ENCODE measurements at places on chromosomes 3 and 15.

- no peak for DNase-seq
Observed at GRCh38 chr3:26647078-26647477, 24.5 kb downstream of the LRRC3B start.

DNA sequence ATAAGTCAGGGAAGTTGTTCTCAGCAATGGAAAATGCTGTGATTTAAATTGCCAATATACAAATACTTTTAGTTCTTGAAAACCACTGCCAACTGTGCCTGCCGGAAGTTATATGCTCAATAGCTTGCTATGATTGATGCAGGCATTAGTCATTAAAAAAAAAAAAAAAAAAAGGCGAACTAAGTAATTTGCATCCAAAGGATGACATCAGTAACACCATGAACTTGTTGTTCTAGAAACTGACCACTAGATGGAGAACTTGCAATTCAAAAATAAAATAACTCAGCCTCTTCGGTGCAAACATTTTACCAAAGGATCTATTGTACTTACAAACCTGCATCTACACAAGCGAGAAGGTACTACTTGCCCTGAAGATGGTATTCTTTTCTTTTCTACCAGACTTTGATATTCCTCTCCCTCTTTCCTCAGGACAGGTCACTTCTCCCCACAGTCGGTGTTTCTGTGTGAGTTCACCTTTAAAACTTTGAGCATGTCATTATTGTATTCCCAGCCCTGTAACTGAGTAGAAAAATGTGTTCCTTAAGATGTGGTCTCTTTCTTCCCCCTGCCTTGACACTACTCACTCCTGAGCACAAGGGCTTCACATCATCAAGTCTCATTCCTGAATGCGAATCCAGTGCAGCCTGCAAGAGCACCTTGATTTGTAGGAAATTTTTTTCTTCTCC is 115.0 kb upstream of the VEPH1 start:
- no peak for DNase-seq

- no peak for DNase-seq
Observed at GRCh38 chr15:79657722-79658121, 225.6 kb downstream of the MINAR1 start.

GRCh38 chr15:43796566-43796965 is 3.5 kb downstream of the SERINC4 start:
- DNase-seq = no peak

DNA sequence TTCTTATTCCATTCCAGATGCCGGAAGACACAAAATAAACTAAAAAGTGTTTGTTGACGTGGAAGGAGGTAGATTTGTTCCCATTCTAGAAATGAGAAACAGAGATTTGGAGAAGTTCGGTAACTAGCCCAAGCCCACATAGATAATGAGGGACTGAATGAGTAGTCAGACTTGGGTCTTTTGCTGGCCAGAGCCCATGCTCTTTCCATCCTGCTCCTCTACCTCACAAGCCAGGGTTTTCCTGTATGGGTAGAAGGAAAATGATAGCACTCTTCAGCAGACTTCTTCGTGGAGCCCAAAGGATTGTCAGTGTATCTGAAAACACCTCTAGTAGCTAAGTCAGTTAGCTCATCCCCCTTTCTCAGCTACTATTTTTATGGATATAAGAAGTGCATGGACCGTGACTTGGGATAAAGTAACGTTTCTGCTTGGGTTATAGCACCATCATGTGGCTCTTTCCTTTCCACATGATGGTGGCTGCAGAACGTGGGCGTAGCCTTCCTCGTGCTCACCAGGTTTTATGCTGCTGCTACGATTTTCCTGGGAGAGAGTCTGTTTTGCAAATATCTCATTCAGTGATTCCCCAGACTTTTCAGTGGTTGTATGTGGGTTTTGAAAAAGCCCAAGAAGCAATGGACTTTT is 84.6 kb downstream of the DGKG start:
- DNase-seq = no peak

DNA sequence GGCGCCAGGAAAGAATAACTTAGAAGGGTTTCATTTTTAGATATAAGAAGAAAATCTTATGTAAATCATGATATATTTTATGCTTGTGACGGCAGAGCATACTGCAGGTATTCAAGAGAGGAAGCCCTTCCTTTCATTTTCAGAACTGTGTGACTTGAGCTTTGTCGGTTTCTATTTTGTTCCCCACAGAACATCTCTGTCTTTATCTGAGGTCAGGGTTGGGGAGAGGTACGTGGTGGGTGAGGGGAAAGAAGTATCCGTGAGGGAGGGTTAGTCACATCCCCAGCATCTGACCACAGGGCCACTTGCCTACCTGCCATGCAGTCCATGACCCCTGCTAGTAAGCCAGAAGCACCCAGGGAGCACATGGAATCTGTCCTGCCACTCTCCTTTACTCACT is 126.5 kb downstream of the DGKG start:
- DNase-seq = no peak

GRCh38 chr3:64856106-64856505 is 168.3 kb upstream of the ADAMTS9 start:
- no peak for DNase-seq

- no peak for DNase-seq
Observed at GRCh38 chr3:14740983-14741382, 66.0 kb downstream of the C3orf20 start.

DNA sequence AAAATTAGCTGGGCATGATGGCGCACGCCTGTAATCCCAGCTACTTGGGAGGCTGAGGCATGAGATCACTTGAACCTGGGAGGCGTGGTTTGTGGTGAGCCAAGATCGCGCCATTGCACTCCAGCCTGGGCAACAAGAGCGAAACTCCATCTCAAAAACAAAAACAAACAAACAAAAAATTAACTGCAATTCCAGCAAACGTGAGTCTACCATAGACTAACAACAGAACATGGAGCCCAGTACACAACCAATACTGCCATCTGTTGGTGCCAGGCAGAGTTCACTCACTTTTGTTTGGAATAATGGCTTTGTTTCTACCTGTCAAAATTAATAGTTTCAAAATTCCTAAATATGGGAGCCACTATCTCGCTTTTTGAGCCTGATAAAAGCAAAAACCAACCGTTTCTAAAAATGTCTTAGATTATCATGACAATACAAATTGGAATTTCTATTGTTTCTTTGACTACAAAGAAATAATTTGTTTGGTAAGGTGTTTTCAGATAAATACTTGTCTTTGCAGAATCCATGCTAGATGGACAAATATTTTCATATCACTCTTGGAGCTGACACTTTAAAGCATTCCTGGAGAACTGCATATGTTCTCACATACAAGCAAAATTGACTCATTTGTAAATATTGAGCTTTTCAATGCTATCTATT is 45.0 kb downstream of the GPR176 start:
- DNase-seq = no peak

- no peak for DNase-seq
Observed at GRCh38 chr15:72532991-72533601, 59.0 kb downstream of the ARIH1 start.

GRCh38 chr15:83081256-83082014 is 14.4 kb upstream of the BTBD1 start:
- no peak for DNase-seq

- no peak for DNase-seq
Observed at GRCh38 chr3:72299823-72300222, 514.9 kb upstream of the PROK2 start.

GRCh38 chr15:45637552-45638033 is 2.8 kb downstream of the SQOR start:
- peak; percentile 30 for DNase-seq

GRCh38 chr3:133944641-133945380 is 49.1 kb upstream of the RAB6B start:
- DNase-seq = no peak

- DNase-seq = no peak
Observed at GRCh38 chr3:188761439-188761838, 410.3 kb upstream of the TPRG1 start.

DNA sequence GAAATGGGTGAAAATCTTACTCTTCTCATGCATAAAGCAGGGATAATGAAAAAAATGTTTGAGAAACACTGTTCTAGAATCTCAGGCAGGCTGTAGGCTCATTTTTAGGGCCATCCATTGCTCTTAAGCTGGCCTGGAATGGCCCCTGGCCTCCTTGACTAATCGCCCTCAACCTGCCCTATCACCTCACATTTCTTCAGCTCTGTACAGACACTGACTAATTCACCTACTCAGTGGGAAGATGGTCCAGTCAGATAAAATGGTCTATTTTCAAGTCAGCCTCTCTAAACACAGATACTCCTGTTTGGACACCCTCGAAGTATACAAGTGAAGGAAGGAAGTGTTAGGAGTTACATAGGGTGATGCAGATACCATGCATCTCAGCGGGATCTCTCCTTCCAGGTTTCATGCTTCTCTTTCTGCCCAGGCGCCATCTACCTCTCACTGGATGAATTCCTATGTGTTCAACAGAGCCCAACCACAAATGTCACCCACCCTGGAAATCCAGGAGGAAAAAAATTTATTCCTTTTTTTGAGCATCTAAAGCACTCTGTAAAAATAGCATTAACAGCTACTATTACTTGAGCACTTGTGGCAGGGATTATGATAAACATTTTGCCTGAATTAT is 12.1 kb downstream of the FMN1 start:
- no peak for DNase-seq

DNA sequence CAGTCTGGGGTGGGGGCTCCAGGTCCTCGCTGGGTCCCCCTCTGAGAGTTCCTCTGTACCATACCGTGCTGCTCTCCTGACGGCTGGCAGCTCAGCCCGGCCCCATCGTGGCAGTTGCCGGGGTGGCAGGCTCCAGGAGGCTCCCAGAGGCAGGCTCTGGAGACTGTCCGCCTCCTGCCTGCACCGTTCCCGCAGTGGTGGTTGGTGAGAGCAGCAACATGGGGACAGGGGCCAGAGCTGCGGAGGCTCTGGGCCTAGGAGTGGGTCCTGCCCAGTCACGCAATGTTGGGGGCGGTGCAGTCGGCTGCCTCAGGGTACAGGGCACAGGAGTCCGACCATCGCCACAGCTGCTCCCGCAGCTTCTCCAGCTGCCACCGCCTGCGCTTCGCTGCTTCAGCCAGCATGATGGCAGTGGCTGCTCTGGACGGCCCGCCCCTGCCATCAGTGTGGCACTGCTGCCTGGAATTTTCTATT is 492.7 kb downstream of the AGBL1 start:
- no peak for DNase-seq

DNA sequence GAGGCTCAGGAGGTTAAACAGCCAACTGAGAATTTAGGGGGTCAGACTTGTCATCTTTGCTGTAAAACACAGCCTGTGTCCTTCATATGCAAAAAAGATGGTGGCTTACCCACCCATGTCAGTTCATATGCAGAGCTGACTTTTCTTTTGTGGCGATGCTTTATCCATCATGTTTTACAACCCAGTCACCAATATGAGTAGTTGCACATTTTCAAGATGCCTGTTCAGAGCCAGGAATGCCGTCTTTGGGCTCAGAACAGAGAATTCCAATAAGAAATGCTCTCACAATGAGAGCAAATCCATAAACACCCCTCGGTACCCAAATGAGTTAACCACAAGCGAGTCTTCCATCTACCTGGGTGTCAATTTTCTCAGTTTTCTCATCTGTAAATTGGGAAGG is 83.6 kb downstream of the TIGIT start:
- DNase-seq = no peak

- DNase-seq = no peak
Observed at GRCh38 chr15:100515758-100516157, 13.0 kb downstream of the CERS3 start.

DNA sequence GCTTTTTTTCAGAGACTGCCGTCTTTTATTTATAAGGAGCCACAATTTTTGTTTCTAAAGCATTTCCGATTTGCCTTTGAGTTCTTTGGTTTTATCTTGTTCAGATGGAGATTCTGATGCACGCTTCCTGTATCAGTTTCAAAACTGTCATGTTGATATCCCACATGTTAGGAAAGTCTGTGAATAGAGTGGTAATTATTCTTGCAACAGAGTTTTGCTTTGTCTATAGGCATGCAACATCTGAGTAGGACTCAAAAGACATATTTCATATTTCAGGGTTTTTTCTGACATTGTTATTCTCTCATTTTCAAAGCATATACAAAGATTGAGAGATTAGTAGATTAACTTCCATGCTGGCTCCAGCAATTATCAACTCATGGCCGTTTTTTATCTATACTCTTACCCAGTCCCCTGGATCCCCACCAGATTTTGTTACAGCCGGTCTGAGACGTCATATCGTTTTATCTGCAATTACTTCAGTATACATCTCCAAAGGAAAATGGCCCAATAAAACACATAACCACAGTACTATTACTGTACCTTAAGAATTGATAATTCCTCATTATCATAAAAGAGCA is 22.4 kb downstream of the PAQR5 start:
- no peak for DNase-seq

DNA sequence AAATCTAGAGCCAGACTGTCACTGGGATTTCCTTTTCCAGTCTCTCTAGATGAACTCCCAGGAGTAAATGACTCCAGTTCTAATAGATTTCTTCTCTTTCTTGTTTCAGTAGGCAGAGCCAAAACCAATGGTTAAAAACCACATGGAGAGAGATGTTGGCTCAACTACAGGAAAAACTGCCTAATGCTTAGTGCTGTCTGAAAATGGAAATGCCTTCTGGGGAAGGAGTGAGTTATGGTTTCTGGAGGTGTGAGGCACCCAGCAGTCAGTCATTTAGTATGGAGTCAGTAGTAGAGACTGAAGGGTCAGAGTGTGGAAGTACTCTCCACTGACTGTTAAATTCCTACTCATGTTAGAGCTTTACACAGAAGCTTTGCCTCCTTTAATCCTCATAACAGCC is 136.7 kb downstream of the CCNL1 start:
- DNase-seq = no peak

DNA sequence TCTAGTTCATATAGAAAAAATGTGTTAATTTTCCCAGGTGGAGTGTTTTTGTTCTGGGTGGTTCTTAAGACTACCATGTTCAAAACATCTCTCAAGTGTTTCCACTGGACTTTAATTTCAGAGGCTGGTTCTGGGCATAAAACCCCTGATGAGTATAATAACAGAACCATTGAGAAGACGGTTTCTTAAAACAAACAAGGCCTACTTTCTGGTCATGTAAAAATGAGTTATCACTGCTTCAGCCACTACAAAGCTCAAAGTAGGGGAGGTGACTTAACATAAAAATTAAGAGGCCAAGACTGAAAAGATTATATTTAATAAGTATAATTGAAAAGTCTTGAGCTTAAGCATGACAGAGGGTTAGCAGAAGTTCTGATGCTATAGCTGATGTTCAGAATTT is 33.8 kb downstream of the RYR3 start:
- no peak for DNase-seq

GRCh38 chr3:19147905-19148767 is at the start of gene KCNH8:
TSS of gene KCNH8 (plus strand) at chr3:19148510. CDS start at chr3:19148720, 210 bp downstream.
- no peak for DNase-seq

- no peak for DNase-seq
Observed at GRCh38 chr3:142105991-142106390, 43.4 kb downstream of the TFDP2 start.

DNA sequence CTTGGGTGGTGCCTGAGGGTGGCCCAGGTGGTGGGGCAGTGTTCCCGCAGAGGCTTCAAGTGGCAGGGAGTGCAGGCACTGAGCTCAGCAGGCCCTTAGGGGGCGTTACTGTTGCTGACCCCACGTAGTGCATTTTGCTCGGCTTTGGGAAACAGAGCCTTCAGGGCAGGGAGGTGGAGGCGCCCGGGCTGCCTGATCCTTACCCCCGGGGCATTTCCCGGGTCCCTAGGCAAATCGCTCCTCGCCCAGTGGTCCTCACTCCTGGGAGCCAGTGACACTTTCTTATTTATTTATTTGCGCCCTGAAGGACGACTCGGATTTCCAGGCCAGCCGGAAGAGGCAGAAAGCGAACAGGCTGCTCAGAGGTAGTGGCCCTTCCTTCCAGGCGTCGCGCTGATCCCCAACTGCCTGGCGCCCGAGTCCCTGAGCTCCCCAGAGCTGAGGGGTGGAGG is 10.1 kb upstream of the FOXB1 start:
- no peak for DNase-seq
